ENCODE measurements at places on chromosomes 1 and 21. TPM values are rescaled to one million over a fixed set of nuclear protein-coding genes. Genes with fewer than 3 reads are reported as not detected.

Gene SLC22A15
- 7.0 TPM for total RNA-seq

Gene GJB5
- not detected for total RNA-seq

Gene S1PR1
- total RNA-seq, result 6.6 TPM

Gene SEMA4A
- 0.37 TPM for total RNA-seq

Gene PGBD2
- 4.3 TPM for total RNA-seq

Gene RPTN
- total RNA-seq, result not detected

Gene CIART
- 1.2 TPM for total RNA-seq

Gene EPB41
- 9.0 TPM for total RNA-seq

Gene CFHR5
- total RNA-seq, result not detected

Gene PTPN22
- 0.37 TPM for total RNA-seq

Gene IL22RA1
- 0.37 TPM for total RNA-seq

Gene BMP8A
- not detected for total RNA-seq
